NCI-H460 (cell line): ENCODE measurements at places on chromosomes 12 and 14. TPM values are rescaled to one million over a fixed set of nuclear protein-coding genes. Genes with fewer than 3 reads are reported as not detected.

SLC25A21 gene
- 1.7 and 2.0 TPM in 2 replicates for total RNA-seq

KLRG1 gene
- total RNA-seq, result 0.67 and 0.89 TPM in 2 replicates

KRT77 gene
- total RNA-seq, result not detected in 2 replicates

LRRC10 gene
- not detected in 2 replicates for total RNA-seq

DIO3 gene
- not detected in 2 replicates for total RNA-seq

LBHD2 gene
- not detected in 2 replicates for total RNA-seq

AP1G2 gene
- total RNA-seq, result 28.7 and 45.2 TPM in 2 replicates

ACOT4 gene
- 3.6 and 4.9 TPM in 2 replicates for total RNA-seq

PNMA1 gene
- total RNA-seq, result 72.9 and 78.4 TPM in 2 replicates

NUMB gene
- total RNA-seq, result 22.0 and 34.4 TPM in 2 replicates

TMEM132C gene
- total RNA-seq, result not detected in 2 replicates

RILPL1 gene
- total RNA-seq, result 12.4 and 12.5 TPM in 2 replicates

GOLGA3 gene
- 45.3 and 47.5 TPM in 2 replicates for total RNA-seq

LRRIQ1 gene
- total RNA-seq, result 0.72 and 2.5 TPM in 2 replicates

PMCH gene
- total RNA-seq, result not detected in 2 replicates

EXD2 gene
- total RNA-seq, result 19.4 and 21.5 TPM in 2 replicates

USP44 gene
- total RNA-seq, result 0.09 TPM in 1 of 2 replicates, not detected in the other

PSMD9 gene
- 67.0 and 75.7 TPM in 2 replicates for total RNA-seq

MAP3K9 gene
- 0.55 and 0.84 TPM in 2 replicates for total RNA-seq

EEA1 gene
- 7.5 and 11.7 TPM in 2 replicates for total RNA-seq

CACNA1C gene
- 0.20 and 0.37 TPM in 2 replicates for total RNA-seq

SLC39A5 gene
- 0.84 TPM in 1 of 2 replicates, not detected in the other for total RNA-seq

SIRT4 gene
- 0.97 and 1.7 TPM in 2 replicates for total RNA-seq

TMCC3 gene
- 0.09 TPM in 1 of 2 replicates, not detected in the other for total RNA-seq

COQ5 gene
- 47.5 and 55.1 TPM in 2 replicates for total RNA-seq

SYCP3 gene
- 0.14 TPM in 1 of 2 replicates, not detected in the other for total RNA-seq

PRH2 gene
- total RNA-seq, result not detected in 2 replicates

AQP5 gene
- not detected in 2 replicates for total RNA-seq

ACVRL1 gene
- not detected in 2 replicates for total RNA-seq

SP7 gene
- not detected in 2 replicates for total RNA-seq

TMEM229B gene
- total RNA-seq, result 0.07 and 0.20 TPM in 2 replicates

MYF5 gene
- not detected in 2 replicates for total RNA-seq

WIF1 gene
- not detected in 2 replicates for total RNA-seq

RASSF8 gene
- 112 and 116 TPM in 2 replicates for total RNA-seq

LARP4 gene
- total RNA-seq, result 34.9 and 41.8 TPM in 2 replicates

ANKS1B gene
- 0.10 TPM in 1 of 2 replicates, not detected in the other for total RNA-seq

GPRC5D gene
- not detected in 2 replicates for total RNA-seq

CCDC175 gene
- 0.12 TPM in 1 of 2 replicates, not detected in the other for total RNA-seq

RBP5 gene
- total RNA-seq, result not detected in 2 replicates

TAS2R50 gene
- total RNA-seq, result 0.43 and 1.9 TPM in 2 replicates

CCND2 gene
- total RNA-seq, result 0.06 and 0.17 TPM in 2 replicates

KLHL33 gene
- not detected in 2 replicates for total RNA-seq

TSPAN19 gene
- total RNA-seq, result 0.10 TPM in 1 of 2 replicates, not detected in the other

ALDH2 gene
- 14.9 and 18.8 TPM in 2 replicates for total RNA-seq

KIAA0586 gene
- total RNA-seq, result 23.6 and 27.2 TPM in 2 replicates

TRHDE gene
- total RNA-seq, result not detected in 2 replicates
